ENCODE measurements at places on chromosomes 7 and 10.

DNA sequence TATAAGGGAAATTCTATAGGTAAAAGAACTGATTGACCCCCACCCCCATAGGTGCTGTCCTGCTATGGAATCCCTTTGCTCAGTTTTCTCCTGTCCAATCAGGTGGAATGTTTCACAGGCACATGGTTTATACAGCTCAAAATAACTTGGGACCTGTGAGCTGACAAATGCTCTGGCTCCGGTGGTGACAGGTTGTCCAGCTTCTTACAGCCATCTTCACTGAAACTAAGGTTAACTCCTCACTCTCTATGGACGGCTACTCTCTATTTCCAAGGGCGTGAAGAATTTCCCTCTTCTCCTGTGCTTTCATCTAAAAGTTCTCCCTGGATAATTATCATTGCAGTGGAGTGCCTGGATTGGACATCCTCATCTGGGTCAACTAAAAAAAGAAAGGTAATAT, at the start of gene MYPN:
TSS of gene MYPN (plus strand) at position 158 of the 400 bp plus-strand sequence. CDS start 11,951 bp downstream, outside the sequence.
- DNase-seq, result no peak

- DNase-seq, result no peak
Measured at GRCh38 chr7:100157334-100158228, 942 bp downstream of the TRAPPC14 start.

GRCh38 chr7:143172354-143172753, 10.9 kb upstream of the TAS2R39 start:
- no peak for DNase-seq

DNA sequence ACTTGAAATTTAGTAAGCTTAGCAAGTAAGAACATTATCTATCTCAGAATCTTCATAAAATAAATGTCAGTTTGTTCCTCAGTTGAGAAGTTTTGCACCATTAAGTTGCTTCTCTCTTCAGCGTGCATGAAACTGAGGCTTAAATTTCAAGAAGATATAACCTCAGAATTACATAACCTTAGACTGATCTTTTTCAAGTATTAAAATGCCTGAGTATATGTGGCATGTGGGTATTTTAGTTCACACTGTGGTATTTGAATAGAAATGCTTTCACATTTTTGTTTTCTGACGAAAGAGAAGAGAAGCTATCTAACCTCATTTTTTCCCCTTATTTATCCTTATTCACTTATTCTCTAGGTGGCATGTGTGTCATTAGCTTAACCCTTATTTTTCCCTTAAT, 104.1 kb downstream of the PHF14 start:
- no peak for DNase-seq

- DNase-seq, result no peak
Measured at GRCh38 chr7:132742189-132742612, 165.9 kb upstream of the PLXNA4 start.

DNA sequence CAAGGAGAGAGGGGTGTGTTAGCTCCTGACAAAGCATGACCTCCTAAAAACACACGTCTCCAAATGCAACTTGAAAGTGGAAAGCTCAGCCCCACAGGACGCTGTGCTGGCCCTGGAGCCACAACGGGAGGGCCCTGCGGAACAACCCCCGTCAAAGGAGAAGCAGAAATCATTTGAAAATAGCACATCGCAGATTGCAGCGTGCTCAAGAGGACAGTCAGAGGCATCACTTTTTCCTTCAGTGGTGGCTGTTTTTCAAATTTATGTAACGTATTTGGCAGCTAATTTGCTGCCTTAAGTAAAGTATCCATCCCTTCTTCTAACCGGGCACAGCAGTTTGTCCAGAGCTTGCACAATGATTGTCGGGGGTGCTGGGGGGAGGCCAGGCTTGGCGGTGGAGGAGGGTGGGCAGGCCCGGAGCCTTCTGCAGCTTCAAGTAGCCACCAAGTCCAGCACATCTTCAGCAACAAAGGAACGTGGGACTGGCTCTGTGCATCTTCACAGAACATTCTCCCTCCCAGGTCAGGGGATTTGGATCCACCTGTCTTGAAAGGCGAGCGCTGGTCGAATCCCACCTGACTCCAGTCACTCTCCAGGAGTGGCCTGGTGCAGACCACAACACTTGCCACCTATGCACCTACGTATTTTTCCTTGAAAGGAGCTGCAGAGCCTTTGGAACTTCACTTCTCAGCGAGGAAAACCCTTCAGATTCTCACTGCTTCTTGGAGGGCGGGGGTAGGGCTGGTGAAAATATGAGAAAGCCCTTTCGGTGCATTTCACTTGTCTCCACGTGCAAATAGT, 346.3 kb downstream of the DNAJB6 start:
- DNase-seq, result no peak

DNA sequence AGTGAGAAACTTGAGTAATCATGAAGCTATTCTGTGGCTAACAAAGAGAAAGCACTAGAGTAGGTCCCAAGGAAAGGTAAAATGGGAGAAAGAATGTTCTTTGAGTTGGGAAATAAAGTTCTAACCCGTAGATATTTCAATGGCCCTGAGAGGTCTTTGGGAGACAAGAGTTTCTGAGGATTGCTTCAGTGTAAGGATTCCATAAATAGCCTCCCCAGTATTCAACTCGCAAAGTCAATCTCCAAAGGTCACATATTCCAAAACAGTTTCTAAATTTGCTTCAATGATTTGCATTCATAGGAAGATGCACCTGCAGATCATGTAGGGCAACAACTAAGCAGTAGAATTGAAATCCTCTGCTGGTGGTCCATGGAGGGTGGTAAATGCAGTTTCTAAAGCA, 238.5 kb downstream of the TMEM178B start:
- no peak for DNase-seq

- DNase-seq, result no peak
Measured at GRCh38 chr7:16271990-16272665, 149.2 kb downstream of the CRPPA start.

- no peak for DNase-seq
Measured at GRCh38 chr7:4080954-4081353, 601.1 kb upstream of the FOXK1 start.

DNA sequence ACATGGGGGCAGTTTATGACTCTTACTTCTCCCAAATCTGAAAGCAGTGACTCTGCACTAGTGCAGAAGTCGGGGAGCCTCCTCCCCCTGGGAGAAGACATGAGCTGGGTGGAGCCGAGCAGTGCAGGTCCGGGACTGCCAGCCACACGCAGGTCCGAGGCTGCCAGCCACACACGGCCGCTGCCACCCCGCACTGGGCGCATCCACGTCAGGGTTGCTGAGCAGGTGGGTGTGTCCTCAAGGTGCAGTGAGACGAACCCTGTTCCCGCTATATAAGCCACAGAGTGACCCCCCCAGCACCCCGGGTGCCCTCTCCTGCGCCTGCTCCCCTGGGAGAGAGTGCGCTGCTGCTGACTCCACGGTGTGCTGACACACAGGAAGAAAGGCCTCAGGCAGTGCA, 430.2 kb downstream of the PTPRN2 start:
- no peak for DNase-seq

DNA sequence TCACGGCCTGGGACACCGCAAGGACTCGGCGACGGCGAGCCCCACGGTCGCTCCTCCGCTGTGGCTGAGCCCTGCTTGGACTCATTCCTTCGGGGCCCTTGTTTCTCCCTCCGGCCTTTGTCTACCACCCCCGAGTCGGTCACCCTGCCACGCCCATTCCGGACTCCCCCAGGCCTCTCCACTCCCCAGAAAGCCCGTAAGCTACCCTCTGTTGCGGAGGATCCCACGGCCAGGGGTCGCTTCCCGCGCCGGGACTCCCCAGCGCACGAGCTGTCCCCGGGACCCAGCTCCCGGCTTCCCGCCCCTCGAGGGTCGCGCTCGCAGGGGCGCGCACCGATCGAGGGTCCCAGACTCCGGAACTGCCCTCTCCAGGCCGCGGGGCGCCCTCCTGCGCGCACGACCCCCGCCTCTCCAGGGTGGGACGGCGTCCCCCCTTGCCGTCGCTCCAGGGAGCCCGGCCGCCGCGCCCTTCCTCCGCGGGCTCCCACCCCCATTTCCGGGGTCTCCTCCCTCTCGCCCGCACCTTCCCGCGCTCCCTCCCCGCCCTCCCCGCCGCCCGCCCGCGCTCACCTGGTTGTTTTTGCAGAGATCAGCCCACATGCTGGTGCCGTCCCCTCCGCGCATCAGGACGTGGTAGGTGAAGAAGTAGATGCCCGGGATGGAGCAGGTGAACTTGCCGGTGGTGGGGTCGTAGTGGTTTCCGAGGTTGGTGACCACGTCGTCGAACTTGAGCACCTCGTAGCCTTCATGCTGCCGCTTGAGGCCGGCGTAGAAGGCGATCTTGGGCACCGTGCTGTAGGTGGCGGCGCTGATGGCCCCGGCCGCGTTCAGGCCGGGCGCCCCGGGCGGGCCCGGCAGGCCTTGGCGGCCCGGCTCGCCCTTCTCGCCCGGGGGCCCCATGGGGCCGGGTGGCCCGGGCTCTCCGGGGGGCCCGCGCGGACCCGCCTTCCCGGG, 1.5 kb downstream of the C1QL3 start:
- no peak for DNase-seq

DNA sequence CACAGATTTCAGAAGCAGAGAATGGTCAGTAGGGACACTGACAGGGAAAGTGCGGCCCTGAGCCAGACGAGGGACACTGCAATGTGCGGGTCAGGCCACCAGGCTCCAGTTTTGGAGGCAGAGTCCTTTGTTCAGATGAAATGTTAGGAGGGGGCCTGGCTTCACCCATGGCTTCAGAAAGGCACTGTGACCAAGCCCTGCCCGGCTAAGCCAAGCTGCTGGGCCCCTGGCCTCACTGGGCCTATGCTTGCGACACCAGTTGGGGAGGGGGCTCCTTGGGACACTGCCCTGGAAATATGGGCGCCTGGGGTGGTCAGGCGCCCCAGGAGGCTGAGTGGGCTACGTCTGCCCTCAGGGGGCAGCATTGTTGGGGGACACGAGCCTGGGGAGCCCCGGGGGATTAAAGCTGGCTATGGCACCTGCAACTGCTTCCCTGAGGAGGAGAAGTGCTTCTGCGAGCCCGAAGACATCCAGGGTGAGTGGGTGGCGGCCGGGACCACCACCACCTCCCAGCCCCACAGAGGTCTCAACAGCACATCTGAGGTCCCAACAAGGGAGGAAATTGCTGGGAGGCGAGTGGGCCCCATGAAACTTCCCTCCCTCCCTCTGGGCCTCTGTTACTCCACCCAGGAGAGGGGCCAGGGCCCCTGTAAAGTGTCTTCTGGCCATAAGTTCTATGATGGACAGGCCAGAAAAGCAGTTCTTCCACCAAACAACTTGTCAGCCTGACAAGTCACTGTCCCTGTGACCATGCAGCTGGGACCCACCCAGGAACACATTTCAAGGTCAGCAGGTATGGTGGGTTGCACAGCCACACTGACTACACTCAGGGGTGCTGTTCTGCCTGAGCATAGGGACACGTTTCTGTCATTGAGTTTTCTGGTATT, 24.8 kb upstream of the CSGALNACT2 start:
- DNase-seq, result no peak

- DNase-seq, result no peak
Measured at GRCh38 chr10:31678575-31679516, 249.8 kb downstream of the ARHGAP12 start.

- no peak for DNase-seq
Measured at GRCh38 chr7:131606346-131607290, 50.2 kb upstream of the PODXL start.

DNA sequence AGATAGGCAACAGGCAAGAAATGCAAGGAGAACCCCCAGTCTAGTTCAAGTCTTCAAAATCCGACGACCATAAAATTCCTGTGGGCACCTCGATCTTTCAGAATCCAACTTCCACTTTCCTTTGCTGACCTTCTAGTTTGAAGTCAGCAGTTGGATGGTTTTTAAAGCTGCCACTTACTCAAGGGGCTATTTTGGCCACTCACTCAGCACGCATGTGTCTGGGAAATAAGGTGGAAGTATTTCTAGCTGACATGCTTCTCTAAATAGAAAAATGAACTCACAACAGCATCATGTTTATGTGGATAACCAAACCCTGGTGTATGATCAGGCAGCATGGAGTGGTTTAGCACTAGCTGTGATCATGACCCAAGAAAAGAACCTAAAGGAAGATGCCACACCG, at the start of gene NRAP:
TSS of gene NRAP (minus strand) at position 134 of the 400 bp plus-strand sequence. CDS start 159 bp downstream, outside the sequence.
- DNase-seq, result no peak

GRCh38 chr7:70579397-70580097, 552.4 kb upstream of the GALNT17 start:
- no peak for DNase-seq

DNA sequence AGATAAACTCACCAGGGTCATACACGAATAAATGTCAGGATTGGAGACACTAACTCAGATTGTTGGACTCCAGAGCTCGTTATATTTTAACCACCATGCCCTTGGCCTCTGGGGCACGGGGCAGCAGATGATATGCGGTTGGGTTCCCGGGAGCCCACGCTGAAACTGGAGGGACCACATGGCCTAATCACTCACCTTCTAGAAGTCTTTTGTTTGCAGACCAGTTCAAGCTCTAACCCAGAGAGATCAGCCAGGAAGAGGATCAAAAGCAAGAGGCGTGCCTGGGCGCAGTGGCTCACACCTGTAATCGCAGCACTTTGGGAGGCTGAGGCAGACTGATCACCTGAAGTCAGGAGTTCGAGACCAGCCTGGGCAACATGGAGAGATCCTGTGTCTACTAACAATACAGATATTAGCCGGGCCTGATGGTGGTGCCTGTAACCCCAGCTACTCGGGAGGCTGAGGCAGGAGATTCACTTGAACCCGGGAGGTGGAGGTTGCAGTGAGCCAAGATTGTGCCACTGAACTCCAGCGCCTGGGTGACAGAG, 42.6 kb upstream of the ECHDC3 start:
- DNase-seq, result no peak

DNA sequence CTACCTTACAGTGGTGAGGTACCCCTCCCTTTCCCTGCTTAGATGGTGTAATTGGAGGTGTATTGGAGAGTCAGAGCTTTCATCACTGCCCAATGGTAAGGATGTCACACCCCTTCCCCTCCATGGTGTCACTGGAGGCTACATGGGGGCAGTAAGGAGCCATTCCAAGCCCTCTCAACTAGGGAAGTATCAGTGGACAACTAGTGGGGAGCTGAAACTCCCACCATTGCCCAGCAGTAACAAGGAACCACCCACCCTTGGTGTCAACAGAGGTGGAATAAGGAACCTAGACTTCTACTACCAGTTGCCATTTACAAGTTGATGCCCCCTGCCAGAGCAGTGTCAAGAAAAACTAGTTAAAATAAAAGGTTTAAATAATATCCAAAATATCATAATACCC, 2.8 kb upstream of the HIBADH start:
- no peak for DNase-seq

DNA sequence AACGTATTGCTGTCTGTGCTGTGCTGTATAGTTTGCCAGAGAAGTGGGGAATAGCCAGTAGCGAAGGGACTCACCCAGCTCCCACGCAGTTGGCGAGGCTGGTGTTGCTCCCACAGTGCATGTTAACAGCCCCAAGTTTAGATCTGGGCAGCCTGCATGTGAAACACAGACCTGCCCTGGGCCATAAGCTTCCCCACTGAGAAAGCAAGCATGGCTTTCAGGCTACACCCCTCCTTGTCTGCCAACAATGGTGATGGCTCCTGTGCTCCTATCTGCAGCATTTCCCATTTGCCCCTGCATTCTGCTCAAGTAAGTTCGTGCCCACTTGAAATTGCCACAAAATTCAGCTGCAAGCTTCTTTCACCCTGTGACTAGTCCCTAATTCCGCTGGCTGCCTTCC, 57.5 kb downstream of the IPMK start:
- DNase-seq, result no peak

Measured in CD4-positive, alpha-beta T cell (primary cell).